ENCODE measurements at places on chromosomes 4 and X.

- DNase-seq = no peak
Observed at GRCh38 chr4:16858275-16858752, 40.1 kb downstream of the LDB2 start.

GRCh38 chrX:103253608-103254007 lies 1.3 kb downstream of the TCEAL8 start:
- no peak for DNase-seq

GRCh38 chr4:183426507-183426906 lies 17.9 kb upstream of the CDKN2AIP start:
- no peak for DNase-seq

DNA sequence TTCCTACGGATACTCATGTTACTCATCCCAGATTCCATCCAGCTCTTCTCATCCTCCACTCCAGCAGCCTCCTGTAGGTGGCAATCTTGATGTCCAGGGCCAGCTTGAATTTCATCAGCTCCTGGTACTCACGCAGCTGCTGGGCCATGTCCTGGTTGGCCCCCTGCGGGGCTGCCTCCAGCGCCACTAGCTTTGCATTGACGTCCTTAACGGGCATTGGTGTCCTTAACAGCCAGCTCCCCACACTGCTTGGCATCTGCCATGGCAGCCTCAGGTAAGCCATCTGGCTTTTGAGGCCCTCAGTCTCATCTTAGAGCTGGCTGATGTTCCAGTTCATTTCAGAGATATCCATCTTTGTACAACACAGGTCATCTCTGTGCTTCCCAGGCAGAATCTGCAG lies 223.7 kb downstream of the FGF13 start:
- no peak for DNase-seq

GRCh38 chr4:35938936-35939335 lies 305.4 kb downstream of the ARAP2 start:
- no peak for DNase-seq

DNA sequence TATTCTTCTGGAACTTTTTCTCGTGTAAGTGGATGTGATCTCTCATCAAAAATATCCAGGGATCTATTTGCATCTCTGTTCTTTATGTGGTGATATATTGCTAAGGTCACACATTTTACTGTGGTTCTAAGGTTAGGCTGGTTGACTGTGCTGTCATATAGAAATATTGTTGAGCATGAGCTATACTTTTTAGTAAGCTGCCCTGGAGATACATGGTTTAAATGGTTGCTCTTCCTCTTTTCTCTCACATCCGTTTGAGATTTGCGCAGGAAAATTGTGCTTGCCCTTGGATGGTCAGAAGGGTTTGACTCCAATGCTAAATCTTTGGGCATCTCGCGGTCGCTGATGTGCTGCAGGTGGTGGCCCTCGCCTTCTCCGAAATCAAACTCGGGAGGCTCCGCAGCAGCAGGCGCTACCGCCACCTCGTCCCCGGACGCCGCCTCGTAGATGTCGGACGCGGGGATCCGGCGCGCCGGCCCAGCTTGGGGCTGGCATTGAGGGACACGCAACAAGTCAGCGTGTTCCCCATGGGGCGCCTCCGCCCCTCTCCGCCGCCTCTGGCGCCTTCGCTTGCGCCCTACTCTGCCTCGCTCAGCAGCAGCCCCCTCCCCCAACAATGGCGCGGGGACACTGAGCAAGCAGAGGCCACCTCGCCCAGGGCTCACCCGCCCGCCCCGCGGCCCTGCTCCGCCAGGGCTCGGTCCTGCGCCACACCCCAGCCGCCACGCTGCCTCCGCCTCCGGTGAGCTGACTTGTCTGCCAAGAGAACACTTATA lies 154.5 kb downstream of the MSN start:
- DNase-seq = no peak

DNA sequence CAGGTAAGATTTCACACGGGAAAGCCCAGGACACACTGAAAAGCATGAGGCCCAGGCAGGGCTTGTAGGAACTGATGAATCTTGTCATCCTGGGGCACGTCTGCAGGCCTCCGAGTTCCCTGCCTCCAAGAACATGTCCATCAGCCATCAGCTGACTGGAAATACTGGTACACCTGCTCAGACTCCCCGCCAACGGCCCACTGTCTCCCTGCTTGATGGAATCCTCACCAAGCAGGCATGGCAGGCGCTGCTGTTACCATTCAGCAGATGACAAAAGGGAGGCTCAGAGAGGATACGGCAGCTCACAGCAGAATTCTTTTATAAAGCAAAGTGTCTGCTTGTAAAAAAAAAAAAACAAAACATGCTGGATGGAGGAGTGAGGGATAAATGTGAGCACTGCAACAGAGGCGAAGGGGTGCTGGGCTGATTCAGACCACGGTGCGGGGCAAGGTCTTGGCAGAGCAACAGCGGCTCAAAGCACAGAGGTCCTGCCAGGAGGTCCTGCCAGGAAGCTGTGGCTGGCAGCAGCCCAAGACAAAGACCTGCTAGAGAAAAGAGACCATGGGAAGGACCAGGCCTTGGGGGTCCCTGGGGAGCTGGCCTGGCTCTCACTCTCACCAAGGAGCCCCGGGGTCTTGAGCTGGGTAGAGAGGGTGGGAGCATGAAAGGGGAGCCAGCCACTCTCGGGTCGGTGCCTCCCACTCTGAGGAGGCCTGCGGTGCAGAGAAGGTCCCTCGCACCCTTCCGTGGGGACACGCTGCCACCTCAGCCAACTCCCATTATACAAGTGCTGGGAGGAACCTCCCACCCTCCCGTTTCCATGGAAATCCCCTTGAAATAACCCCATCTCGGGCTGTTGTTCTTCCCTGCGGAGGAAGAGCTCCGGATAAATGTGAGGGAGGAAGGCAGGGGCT lies 25.6 kb downstream of the PPP2R2C start:
- DNase-seq = no peak

- no peak for DNase-seq
Observed at GRCh38 chr4:117908306-117909207, 125.7 kb upstream of the NDST3 start.

- peak; percentile 62 for DNase-seq
Observed at GRCh38 chrX:120751683-120752082, 121.8 kb upstream of the C1GALT1C1 start.

- no peak for DNase-seq
Observed at GRCh38 chr4:107066621-107067020, 30.5 kb upstream of the DKK2 start.

DNA sequence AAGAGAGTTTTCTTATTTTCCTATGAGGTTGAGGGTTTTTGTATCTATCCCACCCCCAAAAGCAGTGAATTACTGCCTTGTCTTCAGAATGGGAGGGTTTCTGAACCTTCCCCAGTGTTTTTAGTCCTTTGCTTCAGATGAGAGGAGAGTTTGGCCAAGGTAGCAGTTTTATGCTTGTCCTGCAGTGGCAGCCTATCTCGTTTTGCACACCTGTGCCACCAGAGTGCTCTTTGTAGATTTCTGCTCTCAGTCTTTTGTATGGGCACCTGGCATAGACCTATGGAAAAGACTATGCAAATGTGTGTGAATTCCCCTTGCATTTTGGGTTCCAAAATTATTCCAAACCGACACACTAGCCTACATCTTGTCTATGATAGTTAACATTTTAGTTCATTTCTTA lies 5.8 kb downstream of the TBC1D19 start:
- no peak for DNase-seq

DNA sequence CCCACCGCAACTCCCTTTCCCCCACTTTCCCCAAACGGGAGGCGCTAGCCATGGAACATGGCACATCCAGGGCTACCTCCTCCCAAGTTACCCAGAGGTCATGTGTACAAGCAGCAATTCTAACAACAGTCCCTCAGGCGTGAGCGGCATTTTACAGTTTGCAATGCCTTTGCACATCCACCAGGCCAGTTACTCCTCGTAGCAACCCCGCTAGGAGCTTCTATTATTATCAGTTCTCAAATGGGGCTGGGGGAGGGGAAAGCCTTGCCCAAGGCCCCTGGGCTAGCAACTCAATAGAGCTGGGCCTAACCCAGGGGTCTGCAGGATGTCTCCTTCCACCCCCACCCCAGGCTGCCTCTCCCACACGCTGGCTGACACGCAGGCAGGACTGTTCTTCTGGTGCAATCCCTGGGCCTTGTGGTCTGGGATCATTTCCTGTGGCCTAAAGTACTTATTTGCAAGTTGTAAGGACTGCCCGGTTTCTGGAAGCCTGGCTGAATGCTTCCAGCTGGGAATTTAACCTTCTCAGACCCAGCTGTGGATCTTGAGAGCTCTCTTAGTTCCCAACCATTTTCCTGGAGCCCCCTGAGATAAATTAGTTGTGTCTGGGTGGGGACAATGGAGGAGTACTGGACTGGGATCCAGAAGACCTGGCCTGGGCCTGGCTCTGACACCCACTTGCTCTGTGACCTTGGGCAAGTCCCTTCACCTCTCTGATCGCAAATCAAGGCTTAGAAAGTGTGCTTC lies 27.7 kb downstream of the PJA1 start:
- no peak for DNase-seq

DNA sequence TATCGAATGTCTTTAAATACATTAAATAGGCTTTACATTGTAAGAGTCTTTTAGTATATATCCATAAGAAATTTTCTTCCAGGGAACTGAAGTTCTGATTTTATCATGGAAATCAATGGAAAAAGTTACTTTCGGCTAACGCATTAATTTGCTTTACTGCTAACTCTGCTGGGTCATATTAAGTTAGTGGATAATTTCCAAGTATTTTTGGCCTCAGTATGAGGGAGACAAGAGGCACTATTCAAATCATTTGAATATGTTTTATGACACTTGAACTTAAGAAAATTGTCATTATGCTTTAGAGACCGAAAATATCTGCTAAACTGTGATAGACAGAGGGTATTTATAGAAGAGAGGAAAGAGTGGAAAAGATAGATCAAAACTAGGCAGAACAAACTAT lies 237.5 kb downstream of the PCDH7 start:
- DNase-seq = no peak

DNA sequence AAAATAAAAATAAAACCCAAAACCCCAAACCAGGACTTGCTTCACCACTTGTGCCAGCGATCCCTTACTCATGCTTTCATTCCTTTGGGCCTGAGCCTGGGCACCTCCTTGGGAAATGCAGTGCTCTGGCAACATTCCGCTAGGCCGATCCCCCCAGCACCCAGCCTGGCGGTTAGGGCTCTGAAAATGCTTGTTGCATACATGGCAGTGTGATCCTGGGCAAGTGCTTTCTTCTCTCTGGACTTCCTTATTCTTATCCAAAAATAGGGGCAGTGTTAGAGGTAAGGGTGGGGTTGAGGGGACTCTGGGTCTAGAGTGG lies 4.6 kb downstream of the ZNF185 start:
- no peak for DNase-seq

GRCh38 chr4:156598138-156598681 lies 373.4 kb downstream of the PDGFC start:
- no peak for DNase-seq

GRCh38 chr4:67396008-67396407 lies 149.3 kb downstream of the CENPC start:
- no peak for DNase-seq

DNA sequence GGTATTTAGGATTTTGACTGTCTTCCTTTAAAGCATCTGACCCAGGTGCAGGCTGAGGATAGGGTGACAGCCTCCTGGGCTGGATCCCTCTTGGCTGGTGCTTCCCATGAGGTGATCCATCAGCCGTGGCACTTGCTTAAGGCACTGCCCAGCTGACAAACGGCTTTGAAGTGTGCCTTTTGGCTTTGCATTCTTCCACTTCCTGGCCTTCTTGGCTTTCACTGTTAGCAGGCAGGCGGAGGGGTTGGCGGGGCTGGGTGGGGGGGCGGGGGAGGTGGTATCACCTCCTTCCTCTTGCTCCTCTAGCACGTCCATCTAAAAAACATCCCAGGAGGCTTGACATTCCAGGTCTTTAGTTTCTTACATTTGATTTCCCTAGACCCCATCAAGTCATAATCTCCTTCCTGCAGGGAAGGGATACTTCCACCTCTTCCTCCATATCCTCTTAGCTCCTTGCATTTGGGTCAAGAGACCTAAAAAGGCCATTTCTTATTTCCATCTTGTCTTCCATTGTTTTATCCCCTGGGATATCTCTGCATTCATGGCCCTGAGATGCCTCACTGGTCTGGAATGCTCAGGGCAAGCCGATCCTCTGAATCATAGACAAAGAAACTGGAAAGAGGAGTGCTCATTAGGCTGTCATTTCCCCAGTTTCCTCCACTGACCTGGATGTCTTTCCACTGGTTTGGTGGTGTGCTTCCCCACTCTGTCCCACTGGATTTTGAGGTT lies 11.3 kb upstream of the APLN start:
- DNase-seq = no peak

- DNase-seq = no peak
Observed at GRCh38 chr4:42478509-42478908, 81.2 kb downstream of the SHISA3 start.

GRCh38 chr4:184684491-184685189 lies 35.1 kb downstream of the PRIMPOL start:
- no peak for DNase-seq

DNA sequence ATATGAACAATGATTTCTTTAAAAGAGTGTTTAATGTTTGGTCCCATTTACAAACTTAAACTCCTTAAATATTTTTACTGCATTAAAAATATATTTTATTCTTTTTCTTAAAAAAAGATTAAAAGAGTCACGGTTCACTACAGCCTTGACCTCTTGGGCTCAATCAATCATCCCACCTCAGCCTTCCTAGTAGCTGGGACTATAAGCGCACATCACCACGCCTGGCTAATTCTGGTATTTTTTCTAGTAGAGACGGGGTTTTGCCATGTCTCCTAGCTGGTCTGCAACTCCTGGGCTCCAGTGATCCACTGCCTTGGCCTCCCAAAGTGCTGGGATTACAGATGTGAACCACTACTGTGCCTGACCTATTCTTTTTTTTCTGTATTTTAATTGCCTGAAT lies 104.7 kb upstream of the TLR2 start:
- no peak for DNase-seq

DNA sequence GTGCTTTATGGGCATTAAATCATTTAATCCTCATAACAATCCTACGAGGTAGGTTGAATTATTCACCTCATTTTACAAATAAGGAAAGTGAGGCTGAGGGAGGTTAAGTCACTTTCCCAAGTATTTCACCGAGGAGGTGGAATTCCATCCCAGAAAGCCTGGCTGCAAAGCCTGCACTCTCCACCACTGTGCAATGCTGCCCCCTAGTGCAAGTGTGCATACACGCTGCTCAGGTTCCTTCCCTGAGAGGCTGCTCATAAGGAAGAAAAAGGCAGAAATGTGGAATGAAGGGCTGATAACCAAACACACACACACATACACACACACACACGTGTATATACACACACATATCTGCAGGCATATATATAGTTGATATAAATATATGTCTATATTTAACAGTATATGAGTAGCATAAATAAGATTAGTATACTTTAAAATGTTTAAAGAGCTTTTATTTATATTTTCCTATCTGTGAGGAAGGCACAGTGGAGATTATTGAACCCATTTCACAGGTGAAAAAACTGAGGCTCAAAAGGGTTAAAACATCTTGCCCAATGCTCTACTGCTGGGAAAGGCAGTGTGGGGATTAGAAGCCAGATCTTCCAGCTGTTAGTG lies 714.5 kb upstream of the TENM3 start:
- DNase-seq = peak; percentile 63

DNA sequence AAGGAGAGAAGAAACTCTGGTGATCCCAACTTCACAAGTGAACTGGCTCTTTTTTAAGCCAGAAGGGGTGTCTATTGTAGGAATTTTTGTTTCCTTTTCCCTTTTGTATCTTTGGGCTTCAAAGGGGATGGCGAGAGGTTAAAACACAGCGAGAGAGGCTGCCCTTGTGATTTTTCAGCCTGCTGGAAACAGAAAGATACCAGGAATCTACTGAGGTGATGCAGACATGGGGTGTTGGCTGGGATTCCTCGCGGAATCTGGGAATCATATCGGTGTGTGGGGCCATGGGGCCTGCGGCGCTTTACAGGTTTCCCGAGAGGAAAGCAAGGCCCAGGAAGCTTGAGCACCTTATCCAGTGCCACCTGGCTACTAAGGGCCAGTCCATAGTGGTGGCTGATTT lies 99.4 kb upstream of the STX18 start:
- no peak for DNase-seq

Data from NAMALWA (cell line).